ENCODE measurements at places on chromosomes 11 and 22.

DNA sequence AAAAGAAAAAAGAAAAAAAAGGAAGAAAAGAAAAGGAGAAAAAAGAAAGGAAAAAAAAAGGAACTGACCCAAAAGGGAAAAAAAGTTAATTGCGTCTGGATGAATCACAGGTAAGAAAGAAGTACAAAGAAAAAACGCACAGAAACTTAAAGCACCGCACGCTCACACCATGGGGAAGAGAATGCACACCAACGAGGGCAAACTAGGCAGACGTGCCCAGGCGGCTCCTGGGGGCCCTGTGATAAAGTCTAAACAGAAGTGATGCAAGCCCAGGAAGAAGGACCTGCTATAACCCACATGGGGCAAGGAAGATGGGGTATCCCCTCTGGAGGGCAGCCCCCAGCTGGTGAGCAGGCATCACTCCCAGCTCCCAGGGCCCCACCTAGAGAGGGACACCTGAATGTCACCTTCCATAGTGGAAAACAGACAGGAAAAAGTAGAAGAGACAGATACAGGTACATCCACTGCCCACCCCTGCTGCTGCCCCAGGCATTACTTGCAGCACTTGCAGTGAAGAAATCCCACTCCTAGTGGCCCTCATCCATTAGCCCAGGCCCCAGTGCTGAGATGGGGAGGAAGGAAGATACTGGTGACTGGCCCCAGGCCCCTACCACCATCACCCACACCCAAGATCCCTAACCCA is 28.9 kb downstream of the NAP1L4 start:
- DNase-seq, result no peak

DNA sequence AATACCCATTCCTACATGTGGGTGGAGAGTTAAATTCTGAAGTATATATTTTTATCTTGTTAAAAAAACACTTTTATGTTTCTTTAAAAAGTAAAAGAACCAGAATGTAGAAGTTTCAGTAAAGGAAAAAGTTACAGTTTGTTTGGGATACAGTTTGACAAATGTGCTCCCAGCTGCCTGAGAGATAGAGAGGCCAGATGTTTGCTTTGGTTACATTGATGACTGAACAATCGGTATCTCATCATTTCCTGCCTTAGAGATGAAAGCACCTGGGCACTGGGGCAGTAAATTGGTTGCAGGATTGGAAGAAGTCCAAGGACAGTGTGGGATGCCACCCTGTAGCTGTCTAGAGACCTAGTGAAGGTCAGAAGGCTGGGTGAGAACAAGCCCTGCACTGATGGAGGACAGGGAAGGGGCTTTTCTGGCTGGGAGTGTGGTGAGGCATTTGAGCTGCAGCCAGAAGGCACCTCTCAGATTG is 16.6 kb downstream of the MED15 start:
- DNase-seq, result no peak

DNA sequence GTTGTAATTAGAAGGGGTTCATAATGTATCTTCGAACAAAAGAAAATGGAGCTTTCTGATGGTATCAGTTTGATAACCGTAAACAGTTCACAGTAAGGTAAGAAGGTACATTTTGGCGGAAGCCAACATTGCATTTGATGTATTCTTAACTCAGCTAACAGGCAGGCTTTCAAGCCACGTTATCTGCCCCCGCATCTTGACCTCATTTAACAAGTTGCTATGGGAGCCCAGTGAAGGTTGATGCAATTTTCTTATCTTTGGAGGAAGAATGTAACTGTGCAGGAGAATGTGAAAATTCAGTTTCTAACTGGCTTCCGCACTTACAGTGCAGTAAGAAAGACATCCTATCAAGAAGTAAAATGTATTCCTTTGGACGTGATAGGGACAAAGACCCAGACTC is 110.6 kb downstream of the ETS1 start:
- DNase-seq, result no peak

DNA sequence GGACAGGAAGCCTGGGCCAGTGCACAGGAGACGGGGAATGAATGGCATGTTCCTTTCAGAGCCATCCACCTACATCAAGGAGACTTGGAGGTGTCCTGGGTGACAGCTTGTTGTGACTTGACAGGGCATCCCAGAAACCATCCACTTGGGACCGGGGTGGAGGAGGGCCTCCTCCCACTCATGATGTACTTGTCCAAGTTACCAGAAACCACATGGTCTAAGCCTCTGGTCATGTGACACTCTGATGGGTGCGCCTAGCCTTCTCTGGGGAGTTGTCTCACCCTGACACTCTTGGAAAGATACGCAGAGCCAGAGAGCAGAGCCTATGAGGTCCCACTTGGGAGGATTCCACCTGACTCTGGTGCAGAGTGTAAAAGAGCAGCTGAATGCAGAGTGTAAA is 21.6 kb upstream of the FXYD6 start:
- DNase-seq, result no peak

DNA sequence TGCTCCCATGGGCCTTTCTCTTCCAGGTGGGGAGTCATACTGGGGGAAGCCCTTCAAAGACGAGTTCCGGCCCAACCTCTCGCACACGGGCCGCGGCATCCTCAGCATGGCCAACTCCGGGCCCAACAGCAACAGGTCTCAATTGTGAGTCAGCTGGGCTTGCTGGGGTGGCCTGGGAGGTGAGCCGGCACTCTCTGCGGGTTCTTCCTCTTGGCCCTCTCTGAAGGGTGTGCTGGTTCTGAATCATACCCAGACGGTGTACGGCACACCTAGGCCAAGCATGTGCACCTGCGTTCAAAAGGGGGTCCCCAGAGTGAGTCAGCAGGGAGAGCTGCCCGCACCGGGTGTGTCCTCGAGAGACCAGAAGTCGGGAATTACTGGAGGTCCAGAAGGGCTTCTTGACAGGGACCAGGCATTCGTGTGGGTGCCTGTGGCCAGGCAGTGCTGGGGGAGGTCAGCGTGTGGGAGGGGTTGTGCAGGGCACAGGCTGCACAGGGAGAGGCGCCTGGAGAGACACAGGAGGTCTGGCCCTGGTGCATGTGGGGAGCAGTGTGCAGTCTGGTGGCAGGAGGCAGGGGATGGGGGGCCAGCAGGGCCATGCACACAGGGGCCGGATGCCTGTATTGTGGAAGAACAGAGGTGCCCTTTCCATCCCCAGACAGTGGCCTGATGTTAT is 23.0 kb downstream of the PPIL2 start:
- DNase-seq, result no peak

GRCh38 chr11:122717264-122717867 is 61.8 kb downstream of the UBASH3B start:
- DNase-seq, result peak; percentile 39

DNA sequence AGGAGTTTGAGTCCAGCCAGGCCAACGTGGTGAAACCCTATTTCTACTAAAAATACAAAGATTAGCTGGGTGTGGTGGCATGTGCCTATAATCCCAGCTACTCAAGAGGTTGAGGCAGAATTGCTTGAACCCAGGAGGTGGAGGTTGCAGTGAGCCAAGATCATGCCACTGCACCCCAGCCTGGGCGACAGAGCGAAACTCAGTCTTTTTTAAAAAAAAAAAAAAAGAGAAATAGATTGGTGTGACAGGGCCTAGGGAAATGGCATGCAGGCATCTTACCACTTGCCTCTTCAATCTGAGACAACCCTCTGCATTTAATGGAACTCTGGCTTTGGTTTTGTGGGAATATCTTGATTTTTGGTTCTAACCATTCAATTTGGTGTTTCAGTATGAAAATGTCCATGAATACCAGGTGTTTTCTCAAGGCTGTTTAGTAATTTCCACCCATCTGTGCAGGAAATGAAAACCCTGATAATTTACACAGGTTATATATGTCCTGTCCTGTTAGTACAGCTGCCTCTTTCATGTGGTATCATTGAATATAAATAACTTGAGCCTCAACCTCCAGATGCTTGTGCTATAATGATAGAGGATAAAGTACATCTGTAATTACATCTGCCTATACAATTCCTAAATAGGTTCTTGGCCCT is 8.4 kb downstream of the XBP1 start:
- no peak for DNase-seq

GRCh38 chr11:10725907-10726253 is 25.2 kb upstream of the CTR9 start:
- DNase-seq, result no peak

GRCh38 chr11:65125197-65126056 is 3.3 kb downstream of the MRPL49 start:
- DNase-seq, result no peak

- DNase-seq, result no peak
These were observed 84.3 kb upstream of the PRDM11 start for GRCh38 chr11:45062115-45062514.

DNA sequence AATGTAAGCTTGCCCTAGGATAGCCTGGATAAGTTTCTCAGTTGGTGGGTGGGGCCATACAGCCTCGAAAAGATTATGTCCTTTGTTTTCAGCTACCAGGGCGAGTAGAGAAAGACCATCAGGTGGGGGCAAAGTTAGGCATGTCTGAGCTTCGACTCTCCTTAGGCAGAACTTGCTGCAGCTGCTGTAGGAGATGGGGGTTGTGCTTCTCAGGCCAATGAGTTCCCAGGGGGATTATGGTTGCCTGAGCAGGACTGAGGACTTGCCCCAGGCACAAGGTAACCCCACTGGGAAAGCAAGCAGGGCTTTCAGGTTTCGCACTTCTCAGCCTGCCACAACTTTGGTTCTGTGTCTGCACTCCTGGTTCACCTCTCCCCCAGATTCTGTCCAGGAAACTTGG is 173.4 kb upstream of the SESN3 start:
- DNase-seq, result no peak

GRCh38 chr11:78192911-78193351 is 4.2 kb downstream of the USP35 start:
- DNase-seq, result no peak

DNA sequence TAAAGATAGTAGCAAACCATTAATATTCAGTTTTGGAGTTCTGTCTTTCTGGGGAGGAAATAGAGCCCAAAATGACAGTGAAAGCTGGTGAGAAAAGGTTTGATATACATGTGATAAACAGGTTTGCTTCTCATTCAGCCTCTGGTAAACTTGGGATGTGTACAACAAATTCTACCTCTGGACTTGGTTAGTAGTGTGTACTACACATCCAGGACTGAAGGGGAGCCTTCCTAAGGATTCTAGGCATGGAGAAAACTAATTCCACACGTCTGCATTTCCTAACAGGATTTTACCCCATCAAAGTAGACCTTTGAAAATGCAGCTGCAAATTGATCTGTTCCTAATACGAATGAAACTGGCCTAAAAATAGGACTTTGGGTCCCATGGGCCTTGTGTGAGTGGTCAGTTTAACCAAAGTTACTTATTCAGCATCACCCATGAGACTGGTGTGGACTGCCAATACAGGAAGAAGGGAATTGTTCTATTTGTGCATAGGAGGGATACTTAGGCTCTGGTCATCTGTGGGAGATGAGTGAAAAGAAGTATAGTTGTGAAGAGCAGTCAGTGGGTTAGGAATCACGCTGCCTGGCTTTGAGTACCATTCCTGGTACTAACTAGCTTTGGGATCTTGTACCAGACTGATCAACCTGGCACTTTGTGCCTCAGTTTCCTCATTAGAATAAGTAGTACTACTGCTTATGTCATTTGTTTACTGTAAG is 74.2 kb downstream of the YAP1 start:
- DNase-seq, result no peak

DNA sequence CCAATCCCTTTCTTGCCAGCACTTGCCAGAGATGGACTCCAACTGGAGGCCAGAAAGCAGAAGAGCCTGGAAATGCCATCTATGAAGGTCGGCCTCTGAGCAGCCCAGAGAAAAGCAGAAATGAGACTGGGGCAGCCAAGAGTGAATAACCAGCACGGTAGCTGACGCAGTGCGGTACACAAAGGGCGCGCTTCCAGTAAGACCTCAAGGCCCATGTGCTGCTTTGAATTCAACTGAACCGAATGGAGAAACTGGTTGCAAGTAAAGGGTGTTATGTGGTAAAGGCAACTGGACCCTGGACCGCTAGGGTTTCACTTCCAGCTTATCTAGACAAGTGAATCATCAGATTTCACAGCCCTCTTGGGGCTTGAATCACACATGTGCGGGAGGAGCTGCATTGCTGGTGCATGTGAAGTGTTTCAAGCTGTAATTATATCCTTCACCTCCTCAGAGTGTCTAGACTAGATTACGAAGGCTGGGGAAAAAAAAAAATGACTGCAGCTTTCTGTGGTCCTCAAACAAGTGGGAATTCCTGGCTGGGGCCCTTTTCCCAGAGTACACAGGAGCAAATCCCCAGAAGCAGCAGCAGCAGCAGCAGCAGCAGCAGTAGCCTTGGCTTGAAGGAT is 128.9 kb downstream of the CCDC34 start:
- no peak for DNase-seq

- no peak for DNase-seq
These were observed 407.4 kb downstream of the LARGE1 start for GRCh38 chr22:33512908-33513307.

DNA sequence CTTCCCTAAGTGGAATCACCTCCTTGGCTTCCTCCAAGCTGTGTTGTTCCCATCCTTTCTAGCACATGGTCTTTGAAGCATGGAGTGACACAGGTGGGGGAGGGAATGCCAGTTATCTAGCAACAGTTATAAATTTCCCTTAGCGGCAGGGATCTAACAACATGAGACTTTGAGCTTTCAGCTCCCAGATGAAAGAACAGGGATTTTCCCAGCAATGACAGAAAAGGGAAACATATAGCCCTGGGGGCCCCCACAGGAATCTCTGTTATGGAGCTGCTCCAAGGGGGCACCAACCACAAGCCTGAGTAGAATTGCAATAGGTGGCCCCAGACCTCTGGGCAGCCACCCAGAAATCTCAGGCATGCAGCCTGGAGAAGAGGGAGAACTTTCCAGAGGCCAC is 163.0 kb downstream of the GRIK4 start:
- DNase-seq, result no peak

GRCh38 chr11:1482581-1483444 is 3.8 kb downstream of the MOB2 start:
- DNase-seq, result no peak

DNA sequence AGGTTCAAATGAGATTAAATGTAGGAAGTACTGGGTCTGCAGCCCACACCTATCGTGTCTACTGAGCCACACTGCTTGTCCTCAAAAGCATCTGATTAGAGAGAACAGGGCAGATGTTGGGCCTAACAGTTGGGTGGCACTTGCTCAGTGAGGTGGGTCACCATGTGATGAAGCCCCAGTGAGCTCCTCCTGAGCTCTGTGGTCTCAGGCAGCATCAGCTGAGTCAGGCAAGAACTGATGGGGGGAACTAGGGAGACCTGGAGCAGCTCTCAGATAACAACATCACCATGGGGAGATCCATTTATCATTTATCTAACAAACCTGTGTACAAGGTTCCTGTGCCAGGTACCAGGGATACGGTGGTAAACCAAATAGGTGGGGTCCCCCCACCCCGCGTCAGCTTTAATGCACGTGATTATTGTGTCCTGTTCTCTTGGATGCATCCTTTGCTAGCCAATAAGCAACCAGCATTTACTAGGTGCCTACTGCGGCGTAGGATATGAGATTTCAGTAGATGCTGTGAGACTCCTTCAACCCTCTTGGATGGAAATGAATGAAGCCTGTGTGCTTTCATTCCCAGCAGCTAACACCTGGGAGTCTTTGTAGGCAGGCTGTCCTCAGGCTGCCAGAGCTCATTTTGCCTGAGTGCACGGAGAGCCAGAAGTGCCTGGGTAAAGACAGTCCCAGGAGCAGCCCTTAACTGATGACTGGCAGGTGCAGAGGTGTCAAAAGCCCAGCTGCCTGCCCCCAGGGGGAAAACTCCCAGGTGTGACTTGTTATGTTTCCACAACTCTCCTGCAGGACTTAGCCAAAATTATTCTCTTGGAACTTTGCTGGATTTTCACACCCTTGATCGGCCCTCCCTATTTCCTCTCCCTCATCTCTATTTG is 73.6 kb upstream of the NARS2 start:
- no peak for DNase-seq
